ENCODE measurements at places on chromosomes 13 and 19.
A peak's percentile ranks its signal among the peaks of the same experiment; 100 is the strongest.

DNA sequence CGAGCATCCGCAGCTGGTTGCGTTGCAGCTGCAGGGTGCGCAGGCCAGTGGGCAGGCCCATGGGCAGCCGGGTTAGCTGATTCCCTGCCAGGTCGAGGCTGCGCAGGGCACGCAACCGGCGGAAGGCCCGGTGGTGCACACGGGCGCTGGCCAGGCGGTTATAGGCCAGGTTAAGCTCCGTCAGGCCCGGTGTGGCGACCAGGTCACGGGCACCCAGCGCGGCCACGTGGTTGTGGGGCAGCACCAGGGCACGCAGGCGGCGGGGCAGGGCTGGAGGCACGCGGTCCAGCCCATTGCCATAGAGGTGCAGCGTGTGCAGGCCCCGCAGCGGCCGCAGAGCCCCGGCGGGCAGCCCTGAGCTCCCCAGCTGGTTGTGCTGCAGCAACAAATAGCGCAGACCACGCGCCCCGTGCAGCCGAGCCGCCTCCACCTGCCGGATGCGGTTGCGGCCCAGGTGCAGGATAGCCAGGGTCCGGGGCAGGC lies 5.3 kb downstream of the PODNL1 start:
- DNase-seq: no peak

- DNase-seq: no peak
Measured at GRCh38 chr19:41637484-41637883, 10.6 kb upstream of the CEACAM4 start.

DNA sequence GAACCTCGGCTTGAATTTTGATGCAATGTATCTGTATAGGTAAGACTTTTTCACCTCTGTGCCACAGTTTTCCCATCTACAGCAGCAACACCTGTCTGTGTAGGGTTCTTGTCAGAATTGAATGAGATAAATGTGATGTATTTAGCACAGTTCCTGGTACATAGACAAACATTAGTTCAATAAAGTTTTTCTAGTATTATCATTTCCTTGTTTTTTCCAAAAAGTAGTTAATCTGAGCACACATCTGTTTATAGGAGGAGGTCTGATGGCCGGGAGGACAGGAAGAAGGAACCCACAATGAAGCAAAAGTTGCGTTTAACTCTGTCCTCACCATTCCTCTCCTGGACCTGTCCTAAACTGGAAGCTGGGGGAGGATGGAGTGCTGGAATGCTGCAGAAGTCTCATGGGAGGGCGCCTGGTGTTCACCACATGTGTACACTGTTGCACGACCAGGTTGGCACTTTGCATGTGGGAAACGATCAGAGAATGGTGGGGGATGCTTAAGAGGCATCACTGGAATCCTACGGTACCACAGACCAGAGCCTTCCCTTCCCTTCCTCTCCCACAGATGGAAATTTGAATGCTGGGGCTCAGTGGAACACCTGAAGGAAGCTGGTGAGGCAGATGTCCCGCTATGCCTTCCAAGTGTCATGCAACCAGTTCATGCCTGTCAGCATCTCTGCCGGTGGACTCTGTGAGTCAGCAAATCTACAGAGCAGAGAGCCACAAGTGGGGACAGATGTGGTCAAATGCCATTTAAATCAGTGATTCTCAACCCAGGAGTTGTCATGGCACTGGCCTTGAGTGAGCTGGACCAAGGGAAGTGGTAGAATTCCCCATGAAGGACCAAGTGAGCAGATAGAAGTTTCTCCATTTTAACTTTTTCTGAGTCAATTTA lies 315.6 kb downstream of the DLEU7 start:
- DNase-seq: no peak

DNA sequence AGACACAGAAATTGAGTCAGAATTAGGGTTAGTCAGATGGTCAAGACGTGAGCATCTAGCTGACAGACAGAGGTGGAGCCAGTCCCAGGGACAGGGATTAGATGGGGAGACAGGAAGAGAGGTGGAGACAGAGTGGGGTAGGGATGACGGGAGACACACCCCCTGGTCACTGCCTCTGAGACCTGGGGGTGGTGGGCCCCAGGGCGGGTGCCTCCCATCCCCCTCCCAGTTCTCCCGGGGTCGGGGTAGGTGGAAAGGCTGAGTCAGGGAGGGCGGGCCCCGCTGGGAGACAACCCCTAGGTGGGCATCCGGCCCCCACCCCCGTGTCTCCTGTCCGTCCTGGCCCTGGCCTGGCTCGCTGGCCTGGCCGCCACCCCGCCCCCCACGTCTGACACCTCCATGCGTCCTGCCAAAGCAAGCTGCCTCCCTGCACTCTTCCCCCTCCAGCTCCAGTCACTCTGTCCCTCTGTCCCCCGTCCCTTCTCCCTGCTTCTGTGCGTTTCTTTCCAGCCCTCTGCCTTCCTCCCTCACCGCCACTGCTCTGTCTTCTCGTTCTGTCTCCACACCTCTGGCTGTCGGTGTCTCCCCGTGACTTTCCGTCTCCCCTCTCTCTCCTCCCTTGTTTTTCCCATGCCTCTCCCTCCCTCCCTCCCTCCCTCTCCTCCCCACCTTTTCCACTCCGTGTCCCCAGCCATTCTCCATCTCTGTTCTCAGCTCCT lies 15.1 kb downstream of the CCDC97 start:
- peak; percentile 25 for DNase-seq

DNA sequence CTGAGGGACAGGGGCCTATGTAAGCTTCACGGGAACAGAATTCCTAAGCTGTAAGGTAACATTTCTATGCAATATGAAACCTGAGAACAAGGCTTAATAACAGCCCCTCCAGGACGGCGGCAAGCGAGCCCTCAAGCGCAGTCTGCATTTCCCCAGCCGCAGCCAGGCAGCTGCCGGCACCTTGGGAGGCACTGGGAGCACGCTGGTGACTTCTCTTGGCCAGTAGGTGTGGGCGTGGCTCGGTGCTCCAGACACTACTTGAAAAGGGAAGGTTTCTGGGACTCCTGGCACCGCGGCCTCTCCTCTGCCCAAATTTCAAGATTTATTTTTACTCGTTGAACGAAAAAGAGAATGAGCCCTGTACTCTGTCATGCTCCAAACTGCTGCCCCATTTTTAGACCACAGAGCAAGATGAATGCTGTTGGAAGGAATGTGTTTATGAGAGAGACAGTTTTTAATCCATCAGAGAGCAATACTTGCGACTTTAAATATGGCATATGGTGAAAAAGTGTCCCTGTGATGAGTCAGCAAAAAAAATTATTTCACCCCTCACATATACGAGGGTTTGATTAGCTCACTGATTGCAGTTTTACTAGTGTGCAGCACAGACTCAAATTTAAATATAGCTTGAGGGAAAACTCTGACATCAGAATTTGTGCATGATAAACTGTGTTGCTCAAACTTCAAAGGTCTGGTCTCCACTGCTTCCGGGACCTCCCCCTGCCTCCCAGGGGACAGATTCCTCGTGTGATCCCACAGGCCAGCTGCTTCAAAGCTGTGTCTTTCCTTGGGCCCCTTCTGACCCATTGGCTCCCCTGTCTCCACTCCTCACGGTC lies 81.2 kb downstream of the COL4A2 start:
- no peak for DNase-seq

GRCh38 chr13:41499452-41499851 lies 42.1 kb downstream of the RGCC start:
- DNase-seq: no peak

- no peak for DNase-seq
Measured at GRCh38 chr13:96730676-96731075, 263.6 kb downstream of the OXGR1 start.

Data from CD4-positive, alpha-beta T cell treated with Interleukin-6 for 4 hours (primary cell).